Effector memory CD8-positive, alpha-beta T cell (primary cell): ENCODE measurements at places on chromosomes 6 and 20.

DNA sequence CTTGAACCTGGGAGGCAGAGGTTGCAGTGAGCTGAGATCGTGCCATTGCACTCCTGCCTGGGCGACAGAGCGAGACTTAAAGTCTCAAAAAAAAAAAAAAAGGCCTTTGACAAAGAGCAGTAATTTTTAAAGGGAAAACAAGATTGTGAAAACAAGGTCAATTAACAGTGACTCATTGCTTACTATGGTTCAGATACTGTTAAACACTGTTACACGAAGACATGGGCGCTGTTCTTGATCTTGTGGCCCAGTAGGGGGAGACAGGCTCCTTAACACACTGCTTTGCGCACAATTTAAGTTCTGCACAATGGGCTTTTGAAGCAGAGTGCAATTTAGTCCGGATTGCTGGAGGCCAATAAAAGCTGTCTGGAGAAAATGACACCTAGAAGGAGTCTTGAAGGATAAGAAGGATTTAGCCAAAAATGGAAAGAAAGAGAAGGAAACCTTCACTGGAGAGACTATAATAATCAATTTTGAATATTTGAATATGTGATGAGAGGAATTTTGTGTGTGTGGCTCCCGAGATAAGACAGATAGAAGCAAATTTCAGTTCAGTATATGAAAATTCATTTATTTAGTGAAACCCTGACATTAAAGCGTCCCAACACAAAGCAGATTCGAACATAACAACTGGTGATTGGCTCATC is 6.0 kb upstream of the LATS1 start:
- DNase-seq, result no peak

- DNase-seq, result no peak
These were observed 305.6 kb downstream of the CDH4 start for GRCh38 chr20:61557621-61558020.

DNA sequence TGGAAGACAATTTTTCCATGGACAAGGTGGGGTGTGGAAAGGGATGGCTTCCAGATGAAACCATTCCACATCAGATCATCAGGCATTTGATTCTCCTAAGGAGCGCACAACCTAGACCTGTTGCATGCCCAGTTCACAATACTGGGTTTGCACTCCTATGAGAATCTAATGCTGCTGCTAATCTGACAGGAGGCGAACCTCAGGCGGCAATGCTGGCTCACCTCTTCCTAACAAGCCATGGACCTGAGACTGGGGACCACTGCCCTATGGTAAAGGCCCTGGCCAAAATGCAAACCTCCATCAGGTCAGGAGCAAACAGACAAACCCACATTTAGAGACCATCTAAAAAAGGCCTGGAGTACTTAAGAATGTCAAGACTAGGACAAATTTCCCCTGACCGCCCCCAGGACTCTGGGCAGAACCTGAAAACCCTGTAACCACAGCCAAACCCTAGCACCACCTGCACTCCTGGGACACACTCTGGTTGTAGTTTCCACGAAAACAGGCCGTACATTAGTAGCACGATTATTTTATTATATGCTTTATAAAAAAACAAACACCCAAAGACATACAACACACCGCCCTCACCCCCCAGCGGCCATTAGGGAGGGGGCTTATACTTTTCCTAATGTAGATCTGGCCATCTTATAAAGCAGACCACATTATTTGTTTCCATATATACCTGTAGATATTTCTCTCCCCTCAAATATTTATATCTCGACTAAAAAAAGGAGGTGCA is 27.3 kb downstream of the SNX5 start:
- DNase-seq, result no peak

DNA sequence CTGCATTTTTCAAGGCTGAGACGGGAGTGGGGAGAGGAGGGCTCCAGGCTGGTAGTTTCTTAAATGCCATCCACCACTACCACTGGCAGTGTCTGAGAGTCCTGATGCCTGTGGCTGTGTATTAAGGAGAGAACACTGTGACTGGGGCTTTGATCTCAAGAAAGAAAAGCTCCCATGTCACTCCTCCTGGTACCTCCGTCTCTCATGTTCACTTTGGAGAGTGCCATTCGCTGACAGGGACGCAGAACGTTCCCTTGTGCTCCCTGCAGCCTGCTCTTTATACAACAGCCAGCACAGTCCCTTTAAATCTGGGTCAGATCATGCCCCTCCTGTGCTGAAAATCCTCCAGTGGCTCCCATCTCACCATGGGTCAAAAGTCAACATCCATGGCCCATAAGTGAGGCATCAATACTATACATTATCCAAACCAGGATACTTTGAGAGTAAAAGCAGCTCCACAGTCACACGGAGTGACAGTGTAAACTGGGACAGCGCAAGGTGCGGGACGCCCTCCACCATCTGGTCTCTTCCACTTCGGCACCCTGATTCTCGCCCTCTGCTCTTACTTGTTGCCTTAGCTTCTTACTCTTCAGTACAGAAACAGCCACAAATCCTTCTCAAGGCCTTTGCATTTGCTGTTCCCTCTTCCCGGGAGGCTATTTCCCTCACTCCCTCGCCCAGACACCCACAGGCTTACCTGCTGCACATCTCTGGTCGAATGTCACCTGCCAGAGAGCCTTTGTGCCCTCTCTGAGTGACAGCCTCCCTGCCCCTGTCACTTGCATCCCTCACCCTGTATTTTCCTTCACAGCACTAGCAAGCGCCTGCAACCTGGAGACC is 20.0 kb downstream of the PDYN start:
- DNase-seq, result no peak

DNA sequence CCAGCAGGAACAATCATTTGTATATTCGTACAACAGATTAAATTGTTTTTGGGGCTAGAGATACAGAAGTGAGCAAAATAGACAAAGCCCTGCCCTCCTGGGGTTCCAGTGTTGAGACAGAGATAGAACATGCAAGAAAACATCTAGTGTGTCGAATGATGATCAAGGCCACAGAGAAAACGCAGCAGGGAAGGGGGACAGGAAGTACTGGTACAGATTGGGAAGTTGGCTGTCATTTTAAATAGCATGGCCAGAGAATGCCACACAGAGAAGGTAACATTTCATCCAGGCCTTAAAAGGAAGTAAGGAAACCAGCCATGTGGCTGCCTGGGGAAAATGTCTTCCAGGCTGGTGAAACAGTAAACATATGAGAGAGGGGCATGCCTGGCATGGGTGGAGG is 202.6 kb upstream of the MYLIP start:
- DNase-seq, result no peak

- DNase-seq, result no peak
These were observed 32.5 kb upstream of the NKX2-2 start for GRCh38 chr20:21546355-21546754.

GRCh38 chr20:34332262-34332920 is 29.2 kb upstream of the AHCY start:
- no peak for DNase-seq

DNA sequence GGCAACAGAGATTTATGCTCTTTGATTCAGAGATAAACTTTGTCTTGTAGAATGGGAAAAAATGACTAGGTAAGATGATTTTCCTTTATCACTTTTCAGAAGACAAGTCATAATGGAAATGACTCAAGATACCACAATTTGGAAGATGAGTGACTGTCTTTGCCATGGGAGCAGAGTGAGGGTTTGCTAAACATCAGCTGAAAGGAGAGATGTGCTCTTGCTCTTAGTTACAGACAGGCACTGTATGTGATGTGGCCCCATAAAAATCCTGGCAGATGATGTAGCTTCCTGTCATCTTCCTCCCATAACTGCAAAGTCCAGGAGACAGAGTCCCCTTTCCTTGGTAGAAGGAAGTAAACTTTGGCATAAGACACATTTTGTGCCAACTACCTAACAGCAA is 47.6 kb downstream of the BACH2 start:
- DNase-seq, result no peak

DNA sequence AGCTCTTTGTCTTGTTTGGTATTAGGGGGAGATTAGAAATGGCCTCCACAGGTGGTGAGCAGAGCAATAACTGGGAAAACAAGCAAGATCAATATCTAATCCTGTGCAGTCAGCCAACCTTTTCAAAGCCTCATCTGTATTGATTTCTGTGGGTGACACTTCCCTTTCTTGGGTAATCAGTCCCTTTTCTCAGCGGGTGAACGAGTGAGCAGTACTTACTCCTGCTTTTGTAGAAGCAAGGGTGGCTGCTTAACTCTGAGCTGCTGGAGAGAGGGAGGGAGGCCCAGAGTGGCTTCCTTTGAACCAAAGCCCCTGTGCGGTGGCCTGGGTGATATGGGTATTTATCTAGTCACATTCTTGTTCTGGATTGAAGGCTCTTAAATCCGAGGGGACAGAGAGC is 254.8 kb upstream of the CHD6 start:
- no peak for DNase-seq

DNA sequence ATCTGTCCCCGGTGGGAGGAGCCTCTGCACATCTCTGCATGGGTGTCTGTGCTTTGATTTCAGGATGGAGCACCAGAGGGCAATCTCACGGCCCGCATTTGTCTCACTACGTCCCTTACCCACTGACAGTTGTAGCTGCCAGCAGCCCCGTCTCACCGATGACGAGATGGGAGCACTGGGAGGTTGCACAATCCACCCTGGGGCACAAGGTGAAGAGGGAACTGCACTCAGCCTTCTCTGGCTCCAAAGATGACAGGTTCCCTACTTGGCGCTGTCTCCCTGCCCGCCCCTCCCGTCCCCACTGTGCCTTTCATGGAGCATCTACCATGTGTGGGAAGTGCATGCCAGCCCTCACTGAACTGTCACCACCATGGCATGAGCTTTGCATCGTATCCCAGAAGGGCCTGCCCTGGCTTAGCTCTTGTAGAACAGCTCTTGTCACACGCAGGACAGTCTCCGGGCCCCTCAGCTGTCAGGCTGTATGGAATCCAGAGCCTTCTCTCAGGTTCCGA is 99.9 kb upstream of the PMEPA1 start:
- no peak for DNase-seq

GRCh38 chr6:137707590-137708360 is 159.3 kb upstream of the TNFAIP3 start:
- DNase-seq, result peak; percentile 84

GRCh38 chr20:39165099-39165498 is 203.0 kb downstream of the DHX35 start:
- DNase-seq, result no peak

GRCh38 chr20:40056171-40056570 is 632.9 kb downstream of the MAFB start:
- DNase-seq, result no peak

- DNase-seq, result no peak
These were observed 25.3 kb upstream of the RIPOR2 start for GRCh38 chr6:24960991-24961475.
